ENCODE measurements at places on chromosomes 6 and 20.

DNA sequence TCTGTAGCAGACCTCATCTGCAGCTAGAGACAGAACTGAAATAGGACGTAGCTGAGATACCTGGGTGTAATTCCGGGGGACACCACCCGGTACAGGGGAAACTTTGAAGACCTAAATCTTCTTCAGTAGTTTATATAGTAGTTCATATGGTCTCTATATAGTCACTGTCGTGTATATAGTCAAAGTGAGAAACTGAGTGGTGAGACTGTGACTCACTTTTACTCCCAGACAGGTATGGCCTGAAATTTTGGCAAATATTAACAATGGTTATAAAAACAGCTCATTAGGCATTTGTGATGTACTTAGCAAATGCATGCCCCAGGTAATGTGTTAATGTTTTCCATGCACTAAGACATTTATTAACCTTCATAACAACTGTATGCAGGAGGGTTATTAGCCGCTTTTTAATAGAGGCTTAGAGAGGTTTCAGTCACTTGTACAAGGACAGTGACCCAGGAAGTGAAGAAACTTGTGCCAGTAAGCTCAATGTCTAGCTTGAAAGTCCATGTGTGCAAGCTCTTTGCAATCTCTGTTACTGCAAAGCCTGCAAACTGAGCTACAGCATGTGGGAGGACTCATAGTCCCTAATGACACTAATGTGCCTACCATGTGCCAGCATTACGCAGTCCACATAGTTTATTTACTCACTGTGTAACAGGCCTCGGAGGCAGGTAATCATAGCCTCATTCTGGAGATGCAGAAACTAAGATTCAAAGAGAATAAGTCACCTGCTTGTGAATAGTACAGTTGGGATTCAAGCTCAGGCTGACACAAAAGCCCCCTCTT lies 165.4 kb upstream of the CHD6 start:
- no peak for DNase-seq

DNA sequence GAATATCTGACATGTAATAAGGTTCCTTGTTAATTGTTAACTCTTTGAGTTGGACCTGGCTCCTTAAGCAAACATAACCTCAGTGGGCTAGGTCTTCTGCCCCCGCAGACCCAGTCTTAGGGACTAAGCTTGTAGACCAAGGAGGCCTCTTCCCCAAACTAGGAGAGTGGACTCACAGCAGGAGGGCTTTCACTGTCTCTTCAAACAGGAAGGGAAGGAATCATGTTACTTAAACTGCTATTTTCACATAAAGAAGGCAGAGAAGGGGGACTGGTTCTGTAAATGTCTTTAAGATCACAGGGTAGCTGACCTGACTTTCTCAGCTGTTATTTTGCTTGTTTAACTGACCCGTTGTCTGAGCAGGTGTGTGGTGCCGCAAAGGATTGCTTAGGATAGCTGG lies 34.9 kb upstream of the PRDM1 start:
- no peak for DNase-seq

- DNase-seq = no peak
These were observed 43.6 kb downstream of the ANKEF1 start for GRCh38 chr20:10078403-10078802.

GRCh38 chr6:56567501-56567900 lies 75.2 kb downstream of the DST start:
- no peak for DNase-seq

- no peak for DNase-seq
These were observed 12.0 kb downstream of the LPIN3 start for GRCh38 chr20:41352666-41353065.

DNA sequence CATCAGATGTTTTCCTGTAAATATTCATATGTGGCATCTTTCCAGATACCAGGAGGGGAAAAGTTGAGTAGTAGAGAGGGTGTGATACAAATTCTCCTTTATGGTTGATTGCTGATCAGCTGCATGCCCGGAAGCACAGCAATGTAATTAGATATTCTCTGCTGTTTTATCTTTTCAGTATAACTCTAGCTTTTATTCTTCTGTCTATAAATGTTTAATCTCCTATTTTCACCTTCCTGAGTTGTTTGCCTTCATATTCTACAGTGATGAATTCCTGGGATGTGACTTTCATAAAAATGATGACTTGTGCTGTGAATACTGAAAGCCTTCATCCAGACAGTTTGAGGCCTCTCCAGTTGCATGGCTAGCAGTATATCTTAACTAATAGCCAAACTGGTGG lies 53.7 kb downstream of the SH3BGRL2 start:
- no peak for DNase-seq

GRCh38 chr6:9025228-9025627 lies 589.9 kb upstream of the SLC35B3 start:
- no peak for DNase-seq

DNA sequence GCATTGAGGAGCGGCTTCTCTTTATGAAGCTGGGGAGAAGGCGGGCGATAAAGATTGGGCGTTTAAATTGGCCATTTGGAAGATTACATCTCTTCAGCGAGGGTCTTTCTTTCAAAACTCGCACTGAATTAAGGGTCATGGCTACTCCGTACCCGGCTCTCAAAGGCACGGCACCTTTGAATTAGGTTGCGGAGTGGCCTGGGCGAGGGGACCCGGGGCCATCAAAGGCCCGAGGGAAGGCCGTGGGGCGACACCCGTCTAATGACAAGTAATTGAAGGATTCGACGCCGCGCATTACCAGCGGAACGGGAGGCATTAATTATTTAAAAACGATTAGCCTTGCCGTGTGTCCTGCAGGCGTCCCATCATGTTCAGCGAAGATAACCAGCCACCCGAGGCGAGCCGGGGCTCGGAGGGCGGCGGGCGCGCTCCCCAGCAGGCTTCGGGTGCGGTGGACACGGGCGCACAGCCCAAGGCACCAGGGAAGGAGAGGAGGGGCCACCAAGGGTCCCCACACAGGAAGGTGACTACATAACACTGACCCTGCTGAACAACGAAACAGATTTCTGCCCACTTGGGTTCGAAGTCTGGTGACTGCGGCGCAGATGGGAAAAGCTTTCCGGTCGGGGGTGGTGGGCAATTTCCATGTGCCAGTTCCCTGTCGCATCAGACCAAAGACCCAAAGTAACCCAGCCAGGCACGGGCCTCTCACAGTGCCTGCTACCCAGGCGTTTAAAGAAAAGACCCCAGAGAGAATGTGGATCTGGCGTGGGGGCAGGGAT lies 7.4 kb downstream of the FOXA2 start:
- DNase-seq = no peak

GRCh38 chr20:18692447-18692846 lies 104.6 kb downstream of the DTD1 start:
- DNase-seq = no peak

DNA sequence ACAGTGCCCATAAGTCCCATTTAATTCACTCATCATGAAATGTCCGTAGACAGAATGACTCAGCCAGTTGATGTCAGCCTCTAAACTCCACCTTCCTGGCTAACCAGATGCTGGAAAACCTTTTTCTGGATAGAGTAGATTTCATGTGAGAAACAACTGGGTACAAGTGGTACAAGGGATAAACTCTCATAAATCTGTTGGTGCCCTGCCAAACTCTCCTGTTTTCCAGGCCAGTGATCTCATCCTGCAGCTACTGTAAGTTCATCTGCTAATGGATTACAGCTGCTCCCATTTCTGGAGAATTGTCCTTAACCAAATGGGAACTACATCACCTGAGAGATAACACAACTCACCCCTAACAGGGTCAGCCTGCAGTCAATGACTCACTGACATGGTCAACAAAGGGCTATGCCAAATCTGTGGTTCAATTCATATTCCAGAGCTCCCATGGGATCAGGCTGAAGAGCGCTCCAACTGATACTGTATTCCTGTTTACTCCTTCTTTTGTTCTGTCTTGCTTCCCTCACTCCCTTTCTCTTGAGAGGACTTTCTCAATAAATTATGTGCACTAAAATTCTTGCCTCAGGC lies 210.1 kb upstream of the HDDC2 start:
- DNase-seq = no peak

GRCh38 chr20:38092915-38093314 lies 59.4 kb downstream of the RPRD1B start:
- no peak for DNase-seq

GRCh38 chr6:110355727-110356126 lies 2.4 kb downstream of the METTL24 start:
- peak; percentile 23 for DNase-seq

GRCh38 chr6:14932485-14933182 lies 313.2 kb upstream of the JARID2 start:
- DNase-seq = peak; percentile 33

GRCh38 chr20:33825340-33826269 lies 14.5 kb downstream of the CHMP4B start:
- DNase-seq = no peak

DNA sequence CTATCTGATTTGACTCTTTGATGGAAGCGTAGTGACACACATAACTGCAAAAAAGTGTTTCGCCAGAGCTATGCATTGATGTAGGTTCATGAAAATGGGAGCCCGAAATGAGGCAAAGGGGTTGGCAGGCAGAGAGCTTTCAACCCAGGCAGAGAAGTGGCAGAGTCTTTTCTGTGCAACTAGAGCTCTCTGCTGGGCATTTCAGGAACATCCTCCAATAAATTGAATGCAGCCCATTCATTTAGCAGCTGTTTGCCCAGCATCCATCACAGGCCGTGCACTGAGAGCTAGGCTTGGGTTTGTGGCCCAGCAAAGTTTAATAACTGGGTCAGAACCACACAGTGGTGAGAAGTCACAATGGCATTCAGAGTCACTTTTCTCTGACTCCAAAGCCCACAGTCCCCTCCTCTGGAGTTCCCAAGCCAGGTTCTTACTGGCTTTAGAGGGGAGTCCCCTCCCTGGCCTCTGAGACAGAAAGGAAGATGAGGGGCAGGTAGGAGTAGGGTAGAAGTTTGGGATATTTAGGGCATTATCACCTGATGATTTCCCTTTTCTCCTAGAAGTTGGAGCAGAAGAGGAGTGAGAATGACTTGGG lies 31.8 kb upstream of the ELMO2 start:
- DNase-seq = peak; percentile 35

Measured in anterior cingulate cortex (tissue), 58 donors.